ENCODE measurements at places on chromosomes 5 and 9.

DNA sequence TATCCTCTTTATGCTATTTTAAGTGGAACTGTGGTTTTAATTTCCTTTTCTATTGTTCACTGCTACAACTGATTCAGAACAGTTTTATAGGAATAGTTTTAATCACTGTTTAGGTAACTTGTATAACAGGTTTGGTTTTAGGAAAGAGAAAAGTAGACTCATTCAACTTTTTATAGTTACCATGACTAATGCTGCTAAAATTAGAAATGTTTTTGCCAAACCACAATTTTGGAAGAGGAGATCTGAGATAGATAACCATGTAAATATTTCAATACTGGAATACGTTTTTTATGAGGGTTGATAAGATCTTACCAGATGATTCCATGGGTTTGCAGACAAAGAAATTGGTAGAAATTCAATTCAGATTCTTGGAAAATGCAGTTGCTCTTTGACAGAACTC lies 404.6 kb upstream of the ARRDC3 start:
- DNase-seq: peak; percentile 2

- DNase-seq: no peak
Measured at GRCh38 chr5:1930501-1930879, 47.8 kb upstream of the IRX4 start.

DNA sequence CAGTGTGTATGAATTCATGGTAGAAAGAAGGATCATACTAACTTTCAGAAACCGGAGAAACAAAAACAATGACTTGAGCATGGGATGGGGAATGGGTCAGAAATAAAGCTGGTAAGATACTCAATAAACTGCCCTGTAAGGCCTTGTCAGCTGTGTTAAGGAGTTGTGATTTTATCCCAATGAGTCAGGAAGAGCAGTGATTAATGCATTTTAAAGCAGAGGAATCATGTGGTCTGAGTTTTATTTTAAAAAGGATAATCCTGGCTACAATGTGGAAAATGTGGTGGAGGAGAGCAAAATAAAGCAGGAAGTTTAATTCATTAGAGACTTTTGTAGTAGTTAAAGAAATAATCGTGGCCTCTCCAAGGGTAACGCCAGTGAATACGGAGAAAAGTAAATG lies 28.7 kb downstream of the DHX29 start:
- DNase-seq: peak; percentile 70

DNA sequence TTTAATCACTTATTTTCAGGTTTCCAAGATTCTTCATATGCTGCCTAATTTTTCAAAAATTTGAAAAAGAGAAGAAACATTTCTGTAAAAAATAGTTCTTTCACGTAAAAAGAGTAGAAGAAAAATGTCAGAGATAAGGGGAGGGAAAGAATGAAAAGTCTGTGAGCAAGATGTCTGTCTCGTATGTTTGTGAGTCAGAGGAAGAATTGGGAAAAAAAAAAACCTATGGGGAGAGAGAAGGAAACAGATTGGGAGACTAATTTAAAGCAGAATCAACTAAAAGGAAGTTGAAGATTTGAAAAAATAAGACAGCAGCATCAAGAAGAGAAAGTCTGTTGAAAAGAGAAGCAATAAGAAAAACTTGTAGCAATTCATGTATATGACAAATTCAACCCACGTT lies 456.3 kb downstream of the HINT1 start:
- DNase-seq: peak; percentile 1

DNA sequence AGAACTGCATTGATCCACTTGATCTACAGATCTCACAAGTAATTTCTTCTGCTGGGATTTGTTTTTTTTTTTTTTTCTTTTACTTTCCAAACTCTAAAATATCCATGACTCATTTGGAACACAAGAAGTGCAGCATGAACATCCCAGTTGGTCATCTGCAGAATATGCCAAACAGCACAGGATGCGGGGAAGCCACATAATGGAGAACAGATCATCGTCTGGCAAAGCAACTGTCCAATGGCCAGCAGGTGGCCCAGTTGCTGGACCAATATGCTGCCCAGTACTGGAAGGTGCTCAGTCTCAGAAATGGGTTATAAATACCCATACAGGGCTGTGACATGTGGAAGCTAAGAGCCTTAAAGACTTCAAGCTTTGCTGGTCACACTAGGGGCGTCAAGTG lies 221.3 kb upstream of the TAS2R1 start:
- peak; percentile 64 for DNase-seq

DNA sequence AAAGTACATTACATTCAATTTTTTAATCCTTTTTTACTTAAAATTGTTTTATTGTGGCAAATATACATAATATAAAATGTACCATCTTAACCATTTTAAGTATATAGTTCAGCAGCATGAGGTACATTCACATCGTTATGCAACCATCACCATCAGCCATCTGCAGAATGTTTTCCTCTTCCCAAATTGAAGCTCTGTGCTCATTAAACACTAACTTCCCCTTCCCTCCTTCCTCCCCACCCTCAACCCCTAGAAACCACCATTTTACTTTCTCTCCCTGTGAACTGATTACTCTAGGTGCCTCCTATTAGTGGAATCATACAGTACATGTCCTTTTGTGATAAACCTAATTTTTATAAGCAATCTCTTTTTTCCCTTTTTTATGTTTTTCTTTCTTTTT lies 15.6 kb downstream of the TEX53 start:
- no peak for DNase-seq

DNA sequence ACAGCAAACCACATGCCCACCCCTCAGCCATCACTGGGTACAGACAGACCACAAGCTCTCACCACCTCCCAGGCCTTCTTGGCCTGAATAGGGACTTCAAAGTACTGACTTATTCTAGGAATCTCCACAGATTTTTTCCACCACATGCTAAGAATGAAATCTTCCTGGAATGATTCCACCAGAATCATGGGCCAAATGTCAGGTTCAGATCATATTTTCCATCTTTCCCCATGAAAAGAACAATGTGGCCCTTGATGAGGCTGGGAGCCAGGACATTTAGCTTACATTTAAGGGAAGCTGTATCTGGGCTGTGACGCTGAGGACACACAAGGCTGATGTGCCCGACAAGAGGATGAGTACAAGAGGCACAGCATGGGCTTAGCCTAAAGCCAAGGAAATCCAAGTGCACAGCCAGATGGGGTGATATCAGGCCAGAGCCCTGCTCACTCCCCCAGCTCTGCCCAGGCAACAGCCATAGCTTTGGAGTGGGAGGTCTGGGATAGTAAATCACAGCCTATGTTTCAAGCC lies 28.1 kb downstream of the ACSL6 start:
- DNase-seq: no peak

DNA sequence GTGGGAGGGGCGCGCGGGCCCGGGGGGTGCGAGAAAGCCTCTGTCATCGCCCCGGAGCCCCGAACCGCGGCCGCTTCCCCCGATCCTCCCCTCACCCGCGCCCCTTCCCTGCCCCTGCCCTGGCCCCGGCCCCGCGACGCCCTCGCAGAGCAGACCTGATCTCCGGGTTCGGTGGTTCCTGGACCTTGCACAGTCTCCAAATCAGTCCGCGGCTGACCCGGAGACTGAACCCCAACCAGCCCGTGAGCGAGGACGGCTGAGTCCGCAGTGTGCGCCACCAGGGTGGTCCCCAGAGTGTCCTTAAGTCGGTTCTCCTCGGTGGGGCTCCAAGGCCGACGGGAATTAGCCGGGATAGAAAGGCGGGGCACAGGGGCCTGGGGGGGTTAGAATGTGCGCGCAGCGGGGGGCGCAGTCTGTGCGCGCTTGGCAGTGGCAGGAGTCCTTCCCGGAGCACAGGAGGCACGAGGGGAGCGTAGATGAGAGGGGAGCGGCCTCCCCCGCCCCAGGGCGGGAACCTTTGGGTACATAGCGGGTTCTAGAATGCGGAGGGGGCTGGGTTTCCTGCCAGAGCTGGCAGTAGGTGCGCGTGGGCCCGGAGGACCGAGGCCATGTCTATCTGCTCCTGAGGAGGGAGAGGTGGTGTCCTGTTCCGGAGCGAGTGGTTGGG lies 779 bp downstream of the PKN3 start:
- no peak for DNase-seq

GRCh38 chr5:14148890-14149671 lies 5.9 kb downstream of the TRIO start:
- no peak for DNase-seq

DNA sequence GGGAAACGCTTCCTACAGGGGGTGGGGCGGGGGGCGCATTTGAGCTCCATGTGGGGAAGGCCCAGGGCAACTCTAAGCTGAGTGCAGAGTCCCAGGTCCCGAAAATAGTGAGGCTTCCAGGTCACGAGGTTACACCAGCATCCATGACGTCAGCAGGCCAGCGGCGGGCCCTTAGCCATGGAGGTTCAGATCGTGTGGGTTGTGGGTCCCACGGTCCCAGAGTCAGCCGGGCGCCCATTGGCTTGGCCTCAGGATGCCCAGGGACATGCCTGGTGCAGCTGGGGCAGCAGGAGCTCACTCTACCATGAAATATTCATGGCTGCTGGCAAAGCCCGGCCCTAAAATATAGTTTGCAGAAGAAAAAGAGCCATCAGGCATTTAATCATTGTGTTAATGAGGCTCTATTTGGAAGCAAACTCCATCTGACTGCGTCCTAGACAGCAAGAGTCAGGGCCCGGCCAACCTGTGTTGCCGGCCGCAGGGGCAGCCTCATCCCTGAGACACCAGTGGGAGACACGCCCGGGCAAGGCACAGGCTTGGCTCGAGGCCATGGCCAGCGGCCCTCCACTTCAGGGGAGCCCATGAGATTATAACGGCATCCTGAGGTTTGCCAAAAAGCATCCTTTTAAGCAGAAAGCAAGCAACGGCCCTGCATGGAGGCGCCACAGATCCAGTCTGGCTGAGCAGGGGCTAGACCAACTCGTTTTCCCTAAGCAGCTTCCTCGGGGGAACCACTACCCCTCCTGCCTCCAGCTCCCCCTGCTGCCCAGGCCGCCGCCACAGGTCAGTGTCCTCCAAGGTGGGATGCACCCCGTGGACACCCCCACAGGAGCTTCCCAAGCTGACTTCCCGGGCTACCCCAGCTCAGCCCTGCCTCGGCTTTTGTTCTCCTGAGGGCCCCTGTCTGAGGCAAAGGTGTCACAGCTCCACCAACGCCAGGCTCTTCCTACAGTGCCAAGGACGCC lies 108.9 kb upstream of the PPP1R26 start:
- no peak for DNase-seq

GRCh38 chr5:77022511-77023417 lies 7.4 kb upstream of the AGGF1 start:
- DNase-seq: no peak

DNA sequence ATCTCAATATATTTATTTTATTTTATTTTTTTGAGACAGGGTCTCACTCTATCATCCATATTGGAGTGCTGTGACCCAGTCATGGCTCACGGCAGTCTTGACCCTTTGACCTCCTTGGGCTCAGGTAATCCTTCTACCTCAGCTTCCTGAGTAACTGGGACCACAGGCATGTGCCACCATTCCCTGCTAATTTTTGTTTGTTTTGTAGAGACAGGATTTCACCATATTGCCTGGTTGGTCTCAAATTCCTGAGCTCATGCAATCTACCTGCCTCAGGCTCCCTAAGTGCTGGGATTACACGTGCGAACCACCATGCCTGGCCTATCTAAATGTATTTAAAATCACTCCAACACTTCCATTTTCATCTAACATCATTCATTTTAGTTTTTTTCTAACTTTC lies 190.5 kb upstream of the CHD1 start:
- no peak for DNase-seq

GRCh38 chr9:130453487-130453886 lies 8.7 kb downstream of the ASS1 start:
- DNase-seq: peak; percentile 35

- no peak for DNase-seq
Measured at GRCh38 chr5:123444016-123444415, 20.8 kb upstream of the CEP120 start.

DNA sequence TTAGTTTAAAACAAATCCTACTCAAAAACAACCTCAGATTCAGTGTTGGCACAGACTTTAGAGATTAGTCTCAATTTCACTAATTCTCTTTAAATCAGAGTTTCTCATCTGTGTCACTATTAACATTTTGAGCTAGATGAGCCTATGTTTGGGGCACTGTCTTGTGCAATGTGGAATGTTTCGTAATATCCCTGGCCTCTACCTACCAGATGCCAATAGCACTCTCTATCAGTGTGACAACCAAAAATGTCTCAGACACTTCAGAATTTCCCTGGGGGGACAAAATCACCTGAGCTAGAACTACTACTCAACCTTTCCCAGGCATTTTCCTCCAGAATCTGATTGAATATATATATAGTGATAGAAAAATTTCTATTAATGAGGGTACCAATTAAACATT lies 465.2 kb upstream of the RGMB start:
- peak; percentile 26 for DNase-seq

DNA sequence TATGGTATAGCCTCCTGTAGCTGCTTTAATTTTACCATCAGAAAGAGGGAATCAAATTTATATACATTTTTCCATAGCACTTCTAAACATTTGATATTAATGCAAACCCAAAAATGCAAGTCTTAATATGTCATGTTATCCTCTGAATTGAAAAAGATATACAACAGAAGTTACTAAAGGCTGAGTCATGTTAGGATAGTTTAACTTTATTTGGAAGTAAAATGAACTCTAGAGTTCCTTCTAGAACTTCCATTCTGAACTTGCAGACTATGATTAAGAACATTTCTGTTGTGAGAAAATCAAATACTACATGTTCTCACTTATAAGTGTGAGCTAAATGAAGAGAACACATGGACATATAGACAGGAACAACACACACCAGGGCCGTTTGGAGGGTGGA lies 317.3 kb upstream of the PRR16 start:
- DNase-seq: peak; percentile 55

- peak; percentile 29 for DNase-seq
Measured at GRCh38 chr5:97846643-97847042, 663.6 kb upstream of the RIOK2 start.

DNA sequence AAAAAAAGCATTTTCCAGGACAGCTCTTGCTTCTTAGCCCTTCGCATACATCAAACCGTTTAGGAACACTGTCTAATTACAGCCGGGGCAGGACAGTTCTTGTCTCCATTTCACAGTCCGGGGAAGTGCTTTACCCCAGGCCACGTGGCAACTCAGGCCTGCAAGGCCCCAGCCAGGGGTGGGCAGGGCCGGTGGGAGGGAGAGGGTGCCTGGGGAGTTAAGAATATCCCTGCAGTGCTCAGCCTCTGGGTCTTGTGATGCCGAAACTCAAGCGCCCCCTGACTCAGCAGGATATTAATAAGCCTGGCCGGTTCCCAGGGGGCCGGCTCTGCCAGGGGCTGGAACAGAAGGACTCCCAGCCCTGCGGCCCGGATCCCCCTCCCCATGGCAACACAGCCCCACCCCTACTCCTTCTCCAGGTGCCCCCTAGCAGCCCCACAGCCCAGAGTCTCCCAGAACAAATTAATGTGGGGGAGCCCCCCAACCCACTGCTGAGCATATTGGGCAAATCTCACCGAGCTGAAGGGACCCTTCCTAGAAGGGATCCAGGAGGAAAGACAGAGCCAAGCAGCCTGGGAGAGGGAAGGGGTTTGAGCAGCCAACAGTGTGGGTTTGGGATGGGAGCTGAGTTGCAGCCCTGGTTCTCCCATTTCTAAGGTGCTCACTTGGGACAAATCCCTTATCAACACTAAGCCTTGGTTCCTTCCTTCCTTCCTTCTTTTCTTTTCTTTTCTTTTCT lies 45.3 kb downstream of the PLPP7 start:
- DNase-seq: peak; percentile 14

Data from iris pigment epithelial cell (primary cell).